ENCODE measurements at places on chromosomes 3 and 15.

DNA sequence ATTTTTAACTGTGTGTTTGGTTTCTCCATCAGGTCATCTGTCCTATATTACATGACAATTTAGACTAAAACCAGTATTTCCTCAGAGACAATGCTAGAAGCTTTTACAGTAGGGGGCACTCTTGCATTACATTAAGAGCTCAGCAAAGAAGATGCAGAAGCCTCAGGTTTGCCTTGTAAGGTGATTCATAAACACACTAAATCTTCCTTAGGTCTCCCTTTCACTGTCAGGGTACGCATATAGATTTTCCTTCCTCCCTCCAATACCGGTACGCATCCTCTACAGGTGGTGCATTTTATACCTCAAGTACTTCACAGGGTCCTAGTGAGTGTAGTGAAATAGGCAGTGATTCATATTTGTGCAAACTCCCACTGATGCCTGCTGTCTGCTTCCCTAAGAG, 46.5 kb downstream of the CD86 start:
- DNase-seq, result peak; percentile 58

GRCh38 chr3:183233966-183234365, 19.1 kb upstream of the B3GNT5 start:
- DNase-seq, result no peak

DNA sequence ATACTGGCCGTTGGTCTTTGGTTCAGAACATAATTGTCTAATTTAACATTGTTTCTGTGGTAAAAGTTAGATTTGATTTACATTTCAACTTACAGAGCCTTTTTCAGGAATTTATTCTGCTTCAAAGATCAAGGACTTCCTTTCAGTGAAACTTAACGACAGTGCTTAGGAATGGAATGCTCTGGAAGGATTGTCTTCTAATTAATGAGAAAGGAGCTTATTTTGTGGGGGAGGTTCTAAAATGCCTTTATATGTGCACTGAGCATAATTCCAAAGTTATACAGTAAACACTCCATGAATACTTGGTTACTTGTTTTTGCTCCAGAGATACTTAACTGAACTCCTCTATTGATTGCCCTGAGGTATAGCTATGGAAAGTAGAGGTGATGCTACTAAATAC, 75.7 kb downstream of the CACNA1D start:
- no peak for DNase-seq

DNA sequence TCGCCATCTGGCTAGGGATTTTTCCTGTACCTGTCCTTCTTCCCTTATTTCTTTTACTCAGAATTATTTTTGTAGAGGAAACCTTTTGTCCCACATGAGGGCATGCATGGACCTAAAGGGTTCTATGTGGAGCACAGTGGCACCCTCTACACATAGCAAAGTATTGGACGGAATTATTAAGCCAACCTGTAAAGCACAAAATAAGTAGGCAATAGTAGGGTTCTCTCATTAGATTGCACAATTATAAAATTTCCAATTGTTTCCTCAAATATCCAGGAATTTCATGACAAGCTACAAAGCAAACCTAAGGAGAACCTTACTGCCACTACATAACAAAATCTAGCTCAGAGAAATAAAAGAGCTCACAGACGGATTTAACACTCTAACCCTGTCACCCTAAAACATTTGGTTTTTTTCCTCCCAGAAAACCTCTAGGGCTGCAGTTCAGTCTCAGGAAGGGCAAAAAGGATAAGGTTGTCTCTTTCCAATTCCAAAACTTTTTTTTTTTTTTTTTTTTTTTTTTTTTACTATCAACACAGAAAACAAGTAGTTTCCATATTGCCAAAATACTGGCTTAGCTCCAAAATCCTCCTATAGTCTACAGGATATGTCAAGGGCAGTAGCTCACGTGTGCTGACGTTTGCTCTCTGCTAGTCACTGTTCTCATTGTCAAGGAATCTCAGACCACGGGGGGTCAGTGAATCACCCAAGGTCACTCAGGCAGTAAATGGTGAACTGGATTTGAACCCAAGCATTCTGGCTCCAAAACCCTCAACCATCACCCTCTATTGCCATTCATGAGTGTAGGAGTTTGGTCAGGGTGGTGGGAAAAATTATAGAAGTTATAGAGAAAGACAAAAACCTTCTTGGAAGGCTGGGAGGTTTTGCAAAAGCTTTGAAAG, 52.3 kb downstream of the NCEH1 start:
- no peak for DNase-seq

DNA sequence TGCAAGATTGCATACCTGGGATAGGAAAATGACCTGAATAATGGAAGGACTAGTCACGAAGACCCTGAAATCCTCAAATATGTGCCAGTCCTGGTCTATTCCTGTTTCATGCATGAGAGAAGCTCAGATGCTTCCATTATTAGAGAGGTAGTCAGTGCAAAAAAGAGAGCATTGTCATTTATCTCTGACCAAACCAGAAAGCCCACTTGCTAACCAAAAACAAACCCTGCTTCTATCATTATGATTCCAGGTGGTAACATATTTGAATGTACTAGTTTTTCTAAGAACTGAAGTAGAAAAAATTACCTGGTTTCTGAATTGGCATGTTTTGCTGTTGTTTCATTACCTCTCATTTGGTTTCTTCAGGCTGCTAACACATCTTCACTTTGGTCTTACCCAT, 160.8 kb upstream of the MANF start:
- no peak for DNase-seq

Data from NCI-H1092 treated with DMSO at 0.1 percent for 48 hours (cell line).